T1000 (cell line): ENCODE measurements at places on chromosomes 1 and 21.
A peak's percentile ranks its signal among the peaks of the same experiment; 100 is the strongest.

DNA sequence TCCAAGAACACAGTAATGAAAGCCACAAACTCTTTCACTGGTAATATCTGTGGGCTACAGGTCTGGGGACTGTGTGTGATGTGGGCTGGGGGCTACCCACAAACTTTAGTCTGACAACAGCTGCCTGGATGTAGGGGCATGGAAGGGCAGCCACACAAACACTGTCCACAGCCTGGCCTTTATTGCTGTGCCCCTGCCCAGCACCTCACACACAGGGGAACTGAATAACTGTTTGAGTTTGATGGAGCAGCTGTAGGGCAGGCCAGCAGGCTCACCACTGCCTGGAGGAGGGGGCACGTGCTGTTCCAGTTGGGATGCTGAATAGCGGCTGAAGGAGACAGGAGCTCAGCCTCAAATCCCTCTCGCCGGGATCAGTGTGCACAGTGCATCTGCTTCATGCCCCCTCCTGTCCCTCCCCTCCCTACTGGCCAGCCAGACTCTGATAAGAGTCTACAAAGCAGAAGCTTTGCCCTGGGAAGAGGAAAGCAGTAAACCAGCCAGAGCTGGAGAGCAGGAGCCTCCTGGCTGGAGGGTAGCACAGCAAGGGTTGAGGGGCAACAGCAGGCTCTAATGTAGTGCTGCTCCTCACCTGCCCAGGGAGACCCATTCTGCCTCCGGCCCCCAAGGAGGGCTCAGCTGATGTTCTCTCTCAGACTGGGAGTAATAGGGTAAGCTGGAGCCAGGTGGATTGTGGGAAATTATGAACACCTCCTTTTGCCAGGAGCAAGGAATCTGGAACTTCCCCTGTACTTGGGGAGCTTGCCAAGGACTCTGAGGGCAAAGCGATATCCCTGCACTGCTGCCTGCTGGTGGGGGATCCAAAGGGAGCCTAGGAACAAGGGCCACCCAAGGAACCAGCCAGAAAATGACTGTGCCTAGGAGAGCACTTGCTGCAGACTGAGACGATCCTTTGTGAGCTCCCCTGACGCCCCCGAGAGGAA, 70.2 kb upstream of the GOLT1A start:
- DNase-seq, result no peak

- DNase-seq, result no peak
These were observed 77.4 kb downstream of the FOXD2 start for GRCh38 chr1:47515164-47515789.

DNA sequence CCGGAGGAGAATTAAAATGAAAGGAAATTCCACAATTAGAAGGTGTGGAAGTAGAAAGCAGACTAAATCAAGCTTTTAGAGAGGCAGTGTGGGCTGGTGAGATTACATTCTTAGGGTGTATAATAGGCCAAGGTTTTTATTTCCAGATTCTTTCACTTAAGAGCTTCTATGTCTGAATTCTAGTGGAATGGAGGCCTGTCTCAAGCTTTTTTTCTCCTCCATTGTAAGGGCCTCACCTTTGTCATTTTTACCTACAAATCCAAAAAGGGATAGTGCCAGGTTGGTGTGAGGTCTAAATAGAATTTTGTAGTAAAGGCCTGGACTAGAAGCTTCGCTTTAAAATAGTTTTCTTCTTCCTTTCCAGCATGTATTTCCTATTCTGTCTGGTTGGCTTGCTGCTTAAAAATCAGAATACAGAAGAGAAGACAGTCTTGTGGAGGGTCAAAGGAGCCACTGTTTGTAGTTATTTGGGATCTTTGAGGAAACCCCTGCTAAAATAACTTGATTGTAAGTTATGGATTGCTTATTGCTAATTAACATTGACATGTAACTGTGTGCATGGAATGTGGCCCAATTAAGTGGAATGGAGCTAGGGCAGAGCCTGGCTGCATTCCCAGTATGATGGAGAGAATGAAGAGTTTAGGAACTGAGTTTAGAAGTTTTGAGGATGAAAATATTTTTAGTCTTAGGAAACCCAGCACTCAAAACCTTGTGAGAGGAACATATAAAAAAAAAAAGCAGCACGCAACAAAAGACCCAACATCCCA, 162.5 kb upstream of the B3GALT2 start:
- DNase-seq, result no peak

- DNase-seq, result no peak
These were observed 30.9 kb downstream of the PDE9A start for GRCh38 chr21:42684109-42684916.

DNA sequence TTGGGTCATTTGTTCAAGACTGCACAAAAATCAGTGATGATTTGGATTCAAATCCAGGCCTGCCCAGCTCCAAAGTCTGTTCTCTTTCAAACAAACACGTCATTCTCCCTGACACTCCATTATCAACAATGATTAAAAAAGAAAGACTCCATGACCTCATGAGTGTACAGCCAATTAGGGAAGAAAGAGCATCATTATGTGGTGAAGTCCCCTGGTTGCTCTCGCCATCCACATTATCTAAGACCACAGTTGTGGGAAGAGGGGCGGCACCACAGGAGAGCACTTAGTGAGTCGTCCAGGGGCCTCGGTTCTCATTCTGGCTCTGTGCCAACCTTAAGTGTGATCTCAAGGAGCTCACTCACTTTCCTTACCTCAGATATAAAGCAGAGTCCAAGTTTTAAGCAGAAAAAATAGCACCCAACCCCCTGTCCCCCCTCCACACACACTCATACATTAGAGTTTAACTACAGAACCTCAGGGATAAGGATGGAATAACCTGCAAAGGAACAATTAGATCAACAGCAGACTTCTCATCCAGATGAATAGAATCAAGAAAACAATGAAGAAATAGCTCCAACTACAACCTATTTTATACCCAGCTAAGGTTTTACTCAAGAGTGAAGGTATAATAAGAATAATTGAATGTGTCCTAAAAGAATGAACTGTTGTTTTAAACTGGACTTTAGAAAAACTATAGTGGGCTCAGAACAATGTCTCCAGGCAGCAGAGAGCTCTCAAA, 47.8 kb downstream of the COL6A1 start:
- no peak for DNase-seq

- DNase-seq, result no peak
These were observed 213.7 kb downstream of the LRRC40 start for GRCh38 chr1:69991644-69992043.

DNA sequence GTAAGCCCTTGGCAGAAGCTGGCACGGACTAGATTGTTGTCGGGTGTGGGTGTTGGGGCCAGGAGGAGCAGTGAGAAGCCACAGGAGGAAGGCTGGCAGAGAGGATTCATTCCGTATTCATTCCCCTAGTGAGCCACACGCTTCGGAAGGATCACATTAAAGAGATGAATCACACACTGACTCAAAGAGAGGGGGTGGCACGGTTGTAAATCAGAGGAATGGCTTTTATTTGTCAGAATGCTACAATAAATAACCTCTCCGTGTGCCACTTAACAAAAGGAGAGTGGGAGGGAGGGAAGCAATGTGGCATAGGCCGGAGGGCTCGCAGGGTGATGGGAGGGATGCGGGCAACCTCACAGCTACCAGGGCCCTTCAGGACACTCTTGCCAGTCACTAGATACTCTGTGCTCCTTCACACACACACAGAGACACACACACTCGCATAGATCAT, 135.5 kb downstream of the HIVEP3 start:
- peak; percentile 76 for DNase-seq

DNA sequence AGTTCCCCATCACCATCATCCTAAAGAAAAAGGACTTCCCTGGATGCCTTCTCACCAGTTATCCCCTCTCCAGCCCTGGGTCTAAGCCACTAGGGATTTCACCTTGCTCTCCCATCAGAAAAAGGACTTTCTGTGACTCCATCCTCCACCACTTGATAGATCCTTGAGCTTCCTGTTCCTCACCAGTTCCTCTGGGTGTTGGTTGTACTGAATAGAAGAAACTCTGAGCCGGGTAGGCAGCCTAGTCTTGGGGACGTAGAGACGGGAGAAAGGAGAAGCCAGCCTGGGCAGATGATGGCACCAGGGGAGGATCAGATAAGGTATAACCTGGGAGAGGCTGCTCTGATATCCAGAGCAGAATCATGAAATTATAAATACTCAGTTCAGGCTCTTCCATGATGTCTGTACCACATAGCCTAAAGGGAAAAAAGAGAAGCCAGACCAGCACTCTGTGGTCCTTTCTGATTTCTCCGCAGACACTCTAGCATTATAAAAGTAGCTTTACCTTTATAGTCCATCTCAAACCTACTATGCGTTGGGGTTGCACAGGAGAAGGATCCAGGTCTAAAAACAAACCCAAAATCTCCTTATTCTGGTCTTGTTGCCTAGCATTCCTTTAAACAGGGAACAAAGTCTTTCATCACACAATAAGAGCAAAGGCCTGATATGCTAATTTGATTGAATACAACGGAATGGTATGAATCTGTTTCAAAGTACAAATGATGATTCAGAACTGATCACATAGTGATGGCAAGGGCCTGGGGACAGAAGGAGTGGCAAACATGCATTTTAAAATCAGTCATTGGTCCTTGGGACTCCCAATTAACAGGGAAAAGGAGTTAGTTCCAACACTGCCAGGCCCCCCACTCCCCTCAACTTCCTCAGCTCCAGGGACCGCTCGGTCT, 1.2 kb upstream of the CD34 start:
- DNase-seq, result no peak

DNA sequence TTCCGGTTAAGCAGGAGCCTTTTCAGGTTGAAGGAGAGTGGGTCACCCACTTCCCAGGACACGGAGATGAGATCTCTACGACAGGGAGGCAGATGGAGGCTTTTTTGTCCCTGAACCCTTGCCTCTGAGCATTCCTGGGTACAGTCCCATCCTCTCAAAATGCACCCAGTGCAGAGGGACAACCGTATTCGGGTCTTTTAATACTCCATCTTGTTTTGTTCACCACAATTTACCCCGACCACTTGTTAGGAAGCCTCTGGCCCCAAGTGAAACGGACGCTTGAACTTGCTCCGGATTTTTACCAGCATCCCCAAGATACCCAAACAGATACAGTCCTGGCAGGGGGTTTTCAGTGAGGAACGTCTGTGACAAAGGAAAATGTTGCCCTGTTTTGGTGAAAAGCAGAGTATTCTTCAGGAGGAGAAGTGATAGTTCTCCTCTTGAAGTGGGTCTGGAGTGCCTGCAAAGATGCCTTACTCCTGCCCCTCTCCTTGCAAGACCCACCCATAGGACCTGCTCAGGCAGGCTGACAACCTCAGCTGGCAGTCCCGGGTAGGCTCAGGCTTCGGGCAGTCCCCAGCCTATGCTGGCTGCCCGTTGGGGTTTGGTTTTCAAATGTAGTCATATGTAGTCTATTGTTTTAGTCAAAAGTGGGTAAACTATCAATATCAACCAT, 669 bp upstream of the ARL8A start:
- no peak for DNase-seq

DNA sequence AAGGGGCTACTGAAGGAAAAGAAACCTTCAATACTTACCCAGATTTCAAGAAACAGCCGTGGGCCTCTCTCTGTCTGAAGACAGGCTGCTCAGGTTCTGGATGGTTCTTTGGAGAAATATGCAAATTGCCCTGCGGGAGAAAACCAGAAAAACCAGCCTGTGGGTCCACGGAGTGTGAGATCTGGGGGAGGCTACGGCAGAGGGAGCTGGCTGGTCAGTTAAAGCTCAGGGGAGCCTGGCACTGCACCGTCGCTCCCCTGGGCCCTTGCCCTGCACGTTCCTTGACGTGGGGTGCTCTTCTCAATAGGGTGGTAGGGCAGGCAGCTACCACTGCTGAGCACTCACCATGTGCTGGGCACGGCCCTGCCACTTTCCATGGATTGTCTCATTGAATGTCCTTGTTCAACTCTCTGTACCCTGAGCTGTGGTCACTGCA, 12.7 kb downstream of the TMCO4 start:
- no peak for DNase-seq

DNA sequence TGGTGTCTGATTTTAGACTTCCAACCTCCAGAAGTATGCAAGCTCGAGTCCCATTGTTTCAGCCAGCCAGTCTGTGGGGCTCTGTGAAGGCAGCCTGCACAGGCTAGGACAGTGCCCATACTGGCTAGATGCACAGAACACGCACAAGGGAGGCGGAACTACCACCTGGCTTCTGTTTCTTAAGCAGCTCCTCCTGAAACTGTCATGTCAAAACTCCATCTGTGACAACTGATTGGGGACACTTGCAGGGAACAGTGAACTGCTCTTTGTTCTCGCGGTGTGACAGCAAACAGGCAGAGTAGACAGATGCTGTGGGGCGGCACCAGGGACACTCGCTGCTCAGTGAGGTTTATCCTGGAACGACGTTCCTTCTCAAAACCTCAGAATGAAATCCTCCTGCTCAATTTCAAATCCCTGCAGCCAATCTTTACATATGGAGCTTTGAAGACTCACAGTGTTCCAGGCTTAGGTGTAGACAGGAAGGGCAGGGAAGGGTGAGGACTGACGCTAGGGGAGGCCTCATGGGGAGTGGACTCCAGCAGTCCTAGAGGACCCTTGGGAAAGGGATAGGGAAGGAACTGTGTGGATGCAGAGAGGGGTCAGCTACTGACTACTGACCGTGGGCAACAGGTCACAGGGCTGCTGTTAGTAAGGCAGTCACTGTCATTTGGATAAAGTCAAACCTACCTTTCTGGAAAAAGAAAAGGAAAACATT, 73.8 kb downstream of the ERG start:
- no peak for DNase-seq

- no peak for DNase-seq
These were observed 50.3 kb downstream of the TRAF5 start for GRCh38 chr1:211376807-211377470.

DNA sequence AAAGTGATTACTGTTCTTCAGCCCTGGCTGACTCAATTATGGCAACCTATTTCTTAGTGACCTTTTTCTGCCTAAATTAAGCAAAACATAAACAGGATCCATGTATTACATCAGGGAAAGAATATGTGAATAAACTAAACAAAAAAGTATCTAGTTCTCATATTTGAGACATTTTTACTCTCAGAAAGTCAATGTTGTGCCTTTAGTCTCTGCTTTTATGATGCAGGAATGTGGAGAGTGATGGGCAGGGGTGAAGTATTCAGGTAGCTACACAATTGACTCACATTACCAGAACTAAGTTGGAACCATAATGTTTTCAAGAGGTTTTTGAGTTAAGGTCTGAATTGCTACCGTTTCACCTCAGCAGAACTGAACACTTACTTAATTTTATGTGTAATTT, 462.7 kb upstream of the CXADR start:
- DNase-seq, result no peak
